ENCODE measurements at places on chromosomes 16 and 17.

DNA sequence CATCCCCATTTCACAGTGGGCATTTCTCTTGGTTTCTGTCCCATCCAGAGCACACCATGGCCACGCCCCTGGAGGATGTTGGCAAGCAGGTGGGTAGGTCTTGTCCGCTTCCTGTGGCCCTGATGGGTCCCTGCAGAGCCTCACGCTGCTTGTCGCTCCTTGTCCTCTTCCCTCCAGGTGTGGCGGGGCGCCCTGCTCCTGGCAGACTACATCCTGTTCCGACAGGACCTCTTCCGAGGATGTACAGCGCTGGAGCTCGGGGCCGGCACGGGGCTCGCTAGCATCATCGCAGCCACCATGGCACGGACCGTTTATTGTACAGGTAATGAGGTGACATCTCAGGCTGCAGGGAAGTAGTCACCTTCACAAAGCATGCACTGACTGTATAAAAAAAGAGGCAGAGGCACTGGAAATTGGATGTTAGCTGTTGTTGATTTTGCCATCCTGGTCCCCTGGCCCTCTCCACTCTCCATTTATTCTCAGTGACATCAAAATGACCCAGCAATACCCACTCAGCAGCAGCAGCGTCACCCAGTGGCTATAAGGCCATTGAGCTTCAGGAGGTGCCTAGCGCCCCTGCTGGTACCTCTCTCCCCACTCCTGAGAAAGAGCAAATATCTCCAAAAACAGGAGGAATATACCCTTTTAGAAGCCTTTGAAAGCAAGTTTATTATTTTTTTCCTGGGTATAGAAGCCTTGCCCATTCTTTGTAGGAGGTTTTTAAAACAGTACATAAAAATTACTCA lies 13.7 kb downstream of the METTL22 start:
- no peak for DNase-seq

DNA sequence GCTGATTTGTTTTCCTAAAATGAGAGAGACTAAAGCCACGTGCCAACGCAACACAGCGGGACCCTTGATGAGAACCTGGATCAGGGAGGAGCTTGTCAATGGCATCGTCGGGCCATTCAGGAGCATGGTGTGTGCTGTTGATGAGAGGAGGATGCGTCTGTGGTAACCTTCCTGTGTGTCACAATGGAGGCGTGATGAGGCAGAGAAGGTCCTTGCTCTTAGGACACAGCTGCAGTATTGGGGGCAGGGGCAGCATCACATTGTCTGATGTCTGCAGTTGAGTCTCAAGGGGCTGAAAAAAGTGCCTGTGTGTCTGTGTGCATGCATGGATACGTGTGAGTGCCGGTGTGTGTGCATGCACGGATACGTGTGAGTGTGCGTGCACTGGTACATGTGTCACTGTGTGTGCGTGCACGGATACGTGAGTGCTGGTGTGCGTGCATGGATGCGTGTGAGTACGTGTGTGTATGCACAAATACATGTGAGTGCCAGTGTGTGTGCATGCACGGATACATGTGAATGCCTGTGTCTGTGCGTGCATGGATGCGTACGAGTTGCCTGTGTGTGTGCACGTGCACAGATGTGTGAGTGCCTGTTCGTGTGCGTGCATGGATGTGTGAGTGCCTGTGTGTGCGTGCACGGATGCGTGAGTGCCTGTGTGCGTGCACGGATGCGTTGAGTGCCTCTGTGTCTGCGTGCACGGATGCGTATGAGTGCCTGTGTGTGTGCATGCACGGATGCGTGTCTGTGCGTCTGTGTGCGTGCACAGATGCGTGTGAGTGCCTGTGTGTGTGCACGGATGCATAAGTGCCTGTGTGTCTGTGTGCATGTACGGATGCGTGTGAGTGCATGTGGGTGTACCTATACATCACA lies 39.3 kb downstream of the BAIAP2 start:
- no peak for DNase-seq

- no peak for DNase-seq
These were observed 25.0 kb downstream of the SCPEP1 start for GRCh38 chr17:57002904-57003303.

DNA sequence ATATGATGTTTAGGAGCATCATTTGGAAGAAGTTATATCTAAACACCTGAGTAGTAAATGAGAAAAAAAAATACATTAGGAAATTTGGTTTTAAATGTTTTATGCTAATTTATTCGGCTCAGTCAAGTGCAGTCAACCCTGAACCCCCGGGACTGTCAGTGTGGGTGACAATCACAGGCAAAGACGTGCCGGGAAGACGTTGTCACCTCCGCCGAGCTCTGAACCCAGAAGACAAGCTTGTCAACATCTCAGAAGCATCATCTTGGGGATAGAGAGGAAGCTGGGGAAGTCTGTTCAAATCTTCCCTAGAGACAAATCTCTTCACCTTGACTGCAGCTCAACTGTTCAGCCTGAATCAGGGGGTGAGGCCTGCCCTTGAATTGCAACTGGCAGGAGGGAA lies 159.7 kb downstream of the RBFOX3 start:
- no peak for DNase-seq

GRCh38 chr17:36546418-36547093 lies 1.8 kb downstream of the GGNBP2 start:
- DNase-seq = no peak

- no peak for DNase-seq
These were observed 26.0 kb downstream of the CACNG3 start for GRCh38 chr16:24282141-24282540.

DNA sequence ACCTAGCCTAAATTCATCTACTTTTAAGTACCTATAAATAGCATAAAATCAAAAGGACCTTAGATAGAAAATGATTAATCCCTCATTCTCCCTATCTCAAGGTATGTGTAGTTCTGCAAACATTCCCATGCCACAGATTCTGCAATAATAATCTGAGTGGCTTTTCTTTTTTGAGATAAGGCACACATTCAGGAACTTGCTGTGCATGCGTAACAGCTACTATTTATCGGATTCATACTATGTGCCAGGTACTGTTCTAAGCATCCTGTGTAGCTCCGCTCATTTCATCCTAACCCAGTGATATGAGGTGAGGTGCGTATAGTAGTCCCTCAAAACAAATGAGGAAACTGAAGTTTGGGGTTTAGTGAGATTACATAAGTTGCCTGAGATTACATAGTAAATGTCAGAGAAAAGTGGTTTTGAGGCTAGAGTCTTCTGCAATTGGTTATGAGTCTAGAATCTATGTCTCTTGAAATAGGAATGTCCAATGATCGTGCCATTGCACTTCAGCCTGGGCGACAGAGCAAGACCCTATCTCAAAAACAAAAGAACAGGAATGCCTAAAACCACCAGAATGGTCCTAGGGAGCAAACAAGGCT lies 2.0 kb upstream of the ZNF263 start:
- no peak for DNase-seq

DNA sequence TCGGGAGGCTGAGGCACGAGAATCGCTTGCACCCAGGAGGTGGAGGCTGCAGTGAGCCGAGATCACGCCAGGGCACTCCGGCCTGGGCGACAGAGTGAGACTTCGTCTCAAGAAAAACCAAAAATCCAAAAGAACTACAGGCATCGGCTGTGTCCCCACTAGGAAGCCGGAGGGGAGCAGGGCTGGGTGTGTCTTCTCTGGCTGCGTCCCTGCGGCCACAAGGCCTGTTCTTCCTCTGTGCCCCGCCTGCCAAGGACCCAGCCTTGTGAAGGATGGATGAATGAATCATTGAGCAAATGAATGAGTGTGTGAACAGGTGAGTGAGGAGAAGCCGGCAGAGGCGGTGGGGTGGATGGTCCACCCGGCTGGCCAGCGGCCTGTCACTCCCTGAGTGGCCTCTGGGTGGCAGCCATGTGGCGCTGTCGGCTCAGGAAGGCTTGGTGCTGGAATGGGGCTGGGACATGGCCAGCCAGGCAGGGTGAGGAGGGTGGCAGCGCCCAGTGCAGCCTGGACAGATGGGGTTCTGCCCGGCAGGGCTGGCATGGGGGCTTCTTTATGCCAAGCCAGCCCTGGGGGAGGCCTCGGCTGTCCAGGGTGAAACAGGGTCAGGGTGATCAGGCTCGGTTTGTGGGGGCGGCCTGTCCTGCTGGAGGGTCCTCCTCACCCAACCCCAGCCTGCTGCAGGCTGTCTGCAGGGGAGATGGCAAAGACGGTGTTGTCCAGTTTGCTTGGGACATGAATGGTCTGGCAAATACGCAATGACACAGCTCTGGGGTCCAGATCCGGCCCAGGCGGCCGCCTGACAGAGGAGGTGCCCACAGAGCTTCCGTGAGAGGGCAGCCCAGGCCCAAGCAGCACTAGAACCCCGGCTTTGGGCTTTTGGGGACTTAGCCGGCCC lies 21.7 kb downstream of the SLC25A10 start:
- DNase-seq = peak; percentile 81

- no peak for DNase-seq
These were observed 10.9 kb upstream of the ANKFN1 start for GRCh38 chr17:56142325-56142724.

GRCh38 chr17:79080349-79080748 lies 5.7 kb downstream of the ENGASE start:
- no peak for DNase-seq

DNA sequence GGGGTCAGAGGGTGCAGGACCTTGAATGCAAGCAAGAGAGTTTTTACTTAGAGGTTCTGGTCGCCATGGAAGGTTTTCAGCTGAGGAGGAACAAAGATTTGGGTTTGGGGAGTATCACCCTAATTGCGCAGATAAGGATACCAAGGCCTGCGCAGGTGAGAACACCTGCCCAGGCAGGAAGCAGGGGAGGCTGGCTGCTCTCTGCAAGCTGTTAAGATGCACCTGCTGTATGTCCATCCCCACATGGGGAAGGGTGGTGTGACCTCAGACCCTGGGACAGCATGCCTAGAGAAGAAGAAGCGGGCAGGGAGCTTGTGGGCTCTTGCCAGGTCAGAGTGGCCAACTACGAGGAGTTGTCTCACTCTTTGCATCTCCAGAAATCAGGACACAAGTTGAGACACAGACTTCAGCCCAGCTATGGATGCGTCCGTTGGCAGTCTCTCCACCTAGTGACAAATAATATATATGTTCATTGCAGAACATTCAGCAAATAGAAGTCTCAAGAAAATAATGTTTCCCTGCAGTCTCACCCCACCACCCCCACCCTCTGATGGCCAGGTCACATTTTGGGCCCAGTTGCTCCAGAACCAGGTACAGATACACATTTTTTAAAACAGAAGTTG lies 77.7 kb downstream of the SREBF1 start:
- DNase-seq = no peak

- DNase-seq = no peak
These were observed 137.4 kb upstream of the COX10 start for GRCh38 chr17:13931800-13932460.

GRCh38 chr17:21296097-21297025 lies 11.8 kb downstream of the MAP2K3 start:
- DNase-seq = no peak

GRCh38 chr17:55897301-55897700 lies 146.4 kb downstream of the PCTP start:
- no peak for DNase-seq

- no peak for DNase-seq
These were observed 59.6 kb downstream of the ANKFY1 start for GRCh38 chr17:4204190-4204589.

DNA sequence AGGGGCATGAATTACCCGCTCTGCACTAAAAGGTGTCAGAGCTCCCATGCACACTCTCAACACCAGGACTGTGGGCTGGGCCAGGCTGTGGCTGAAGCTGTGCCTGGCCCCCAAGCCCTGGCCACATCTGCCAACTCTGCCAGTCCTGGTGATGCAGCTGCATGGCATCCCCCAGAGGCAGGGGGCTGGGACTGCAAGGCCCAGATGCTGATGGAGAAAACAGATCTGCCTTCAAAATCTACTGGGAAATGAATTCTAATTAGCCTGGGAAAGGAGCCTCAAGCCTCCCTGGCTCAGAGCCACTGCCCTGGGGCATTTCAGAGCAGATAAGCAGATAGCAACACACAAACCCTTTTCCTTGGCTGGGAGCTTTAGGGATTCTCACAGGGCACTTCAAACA lies 3.4 kb downstream of the CHST6 start:
- DNase-seq = no peak

DNA sequence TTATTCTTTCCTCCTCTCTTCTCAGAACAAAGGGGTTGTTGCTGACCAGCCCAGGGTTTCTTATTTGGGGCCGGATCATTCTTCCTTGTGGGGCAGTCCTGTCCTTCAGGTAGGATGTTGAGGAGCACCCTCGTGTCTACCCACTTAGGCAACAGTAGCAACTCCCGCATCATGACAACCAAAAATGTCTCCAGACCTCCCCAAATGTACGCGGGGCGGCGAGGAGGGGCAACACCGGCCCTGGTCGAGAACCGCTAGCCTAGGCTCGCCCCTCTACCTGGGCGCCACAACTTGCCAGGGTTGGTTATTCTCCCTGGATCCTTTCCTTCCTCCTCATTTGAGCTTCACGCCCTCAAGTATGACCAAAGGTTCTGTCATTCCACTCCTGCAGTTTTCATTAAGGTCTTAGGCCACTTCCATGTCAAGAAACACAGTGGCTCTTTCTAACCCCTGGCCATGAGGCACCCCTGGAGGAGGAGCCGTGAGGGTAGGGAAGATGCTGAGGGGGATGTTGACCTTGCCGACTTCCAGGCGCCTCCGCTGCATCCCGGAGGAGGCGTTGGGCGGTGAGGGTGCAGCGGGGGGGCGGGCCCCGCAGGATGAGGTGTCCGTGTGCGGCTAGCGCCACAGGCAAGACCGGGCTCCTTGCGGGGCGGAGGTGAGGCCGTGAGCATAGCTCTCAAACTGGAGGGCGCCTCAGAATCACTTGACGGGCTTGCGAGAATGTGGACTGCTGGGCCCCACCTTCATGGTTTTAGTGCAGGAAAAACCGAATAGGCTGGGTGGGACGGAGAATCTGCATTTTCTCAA lies 712 bp upstream of the SPECC1 start:
- peak; percentile 44 for DNase-seq
